ENCODE measurements at places on chromosomes 7 and 10.

DNA sequence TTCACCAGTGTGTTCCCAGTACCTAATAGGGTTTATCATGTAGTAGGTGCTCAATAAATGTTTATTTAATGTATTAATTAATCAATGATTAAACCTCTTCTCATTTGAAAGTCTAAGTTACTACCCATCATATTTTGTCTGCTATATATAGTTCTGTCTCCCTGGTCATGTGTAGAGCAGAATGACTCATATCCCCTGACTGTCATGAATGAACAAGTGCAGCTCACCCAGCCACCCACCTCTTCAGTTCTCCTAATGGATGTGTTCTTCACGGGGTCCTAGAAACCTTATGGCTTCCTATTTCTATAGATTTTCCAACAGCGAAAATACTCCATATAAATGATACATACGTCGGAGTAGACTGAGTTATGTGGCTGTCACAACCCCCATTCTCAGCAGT is 64.5 kb downstream of the HIF1AN start:
- DNase-seq: no peak

DNA sequence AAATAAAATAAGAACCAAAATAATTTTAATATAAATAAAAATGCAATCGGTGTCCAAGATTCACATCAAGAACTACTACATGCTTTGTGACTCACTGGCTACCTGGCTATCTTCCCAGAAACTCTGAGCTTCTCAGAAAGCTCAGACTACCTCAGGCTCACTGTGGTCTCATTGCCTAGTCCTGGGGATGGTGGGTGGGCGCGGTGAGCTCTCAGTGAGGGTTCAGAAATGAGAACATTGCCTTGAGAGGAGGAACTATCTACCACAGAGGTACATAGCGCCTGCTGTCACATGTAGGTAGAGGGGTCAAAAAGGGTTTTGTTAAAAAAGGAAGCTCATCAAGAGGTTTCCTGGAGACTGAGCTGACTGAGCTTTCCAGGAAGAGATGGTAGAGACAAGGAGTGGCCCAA is 108.0 kb downstream of the WDFY4 start:
- DNase-seq: no peak

- DNase-seq: no peak
These were observed 316.3 kb downstream of the FRMD4A start for GRCh38 chr10:14014423-14014822.

DNA sequence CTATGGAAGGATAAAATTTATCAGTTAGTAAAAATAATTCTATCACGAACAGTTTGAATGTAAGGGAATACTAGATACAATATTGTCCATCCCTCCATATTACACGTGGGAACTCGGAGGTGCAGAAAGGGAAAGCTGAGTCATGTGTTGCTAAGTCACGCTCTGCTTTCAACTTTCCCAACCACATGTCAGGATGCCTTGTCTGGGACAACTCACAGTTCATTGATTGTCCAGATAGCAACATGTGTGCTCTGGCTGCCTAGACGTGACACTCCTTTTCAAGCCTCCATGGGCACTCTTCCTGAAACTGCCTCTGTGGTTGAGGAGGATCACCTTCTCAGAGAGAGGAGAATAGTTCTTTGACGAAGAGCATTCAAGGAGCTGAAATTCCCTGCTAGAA is 808.1 kb downstream of the GRID1 start:
- no peak for DNase-seq

- no peak for DNase-seq
These were observed 13.1 kb upstream of the ARPC1A start for GRCh38 chr7:99312316-99313203.

- DNase-seq: no peak
These were observed 191.9 kb upstream of the LYZL2 start for GRCh38 chr10:30821261-30821993.

- DNase-seq: no peak
These were observed 80.1 kb downstream of the SVIL start for GRCh38 chr10:29554660-29555059.

DNA sequence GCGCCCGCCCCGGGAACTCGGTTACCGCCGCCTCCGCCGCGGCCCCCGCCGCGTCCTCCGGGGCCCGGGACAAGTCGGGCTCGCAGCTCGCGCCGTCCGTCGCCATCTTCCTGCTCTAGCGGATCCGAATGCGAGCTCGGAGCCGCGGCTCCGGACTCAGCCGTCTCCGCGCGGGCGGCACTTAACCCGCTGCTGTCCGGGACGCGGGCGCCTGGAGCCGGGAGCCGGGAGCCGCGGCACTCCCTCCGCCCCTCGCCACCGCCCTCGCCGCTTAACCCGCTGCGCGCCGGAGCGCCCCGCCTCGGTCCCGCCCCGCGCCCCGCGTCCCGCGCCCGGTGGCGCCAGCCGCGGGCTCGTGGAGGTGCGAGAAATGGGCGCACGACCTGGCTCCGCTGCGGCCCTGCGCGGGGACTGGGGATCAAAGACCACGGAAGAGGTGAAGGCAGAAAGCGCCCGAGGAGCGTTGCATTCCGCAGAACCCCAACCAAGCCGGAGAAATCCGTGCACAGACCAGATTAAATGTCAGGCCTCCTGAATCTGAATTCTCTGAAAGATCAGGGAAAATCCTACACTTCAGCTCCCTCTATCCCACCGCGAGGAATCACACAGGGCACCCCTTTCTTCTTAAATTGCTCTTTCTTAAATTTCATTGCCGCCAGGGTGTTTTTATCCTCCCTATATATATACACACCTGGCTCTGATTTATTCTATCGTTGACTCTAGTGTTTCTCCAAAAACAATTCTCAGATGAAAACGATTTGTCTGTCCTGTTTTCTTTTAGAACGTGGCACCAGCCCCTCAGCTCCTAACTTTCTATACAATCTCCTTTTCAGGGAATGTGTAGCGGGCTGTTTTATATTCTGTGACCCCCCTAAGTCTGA is at the start of gene CTTNBP2:
Gene CTTNBP2 (minus strand): TSS at position 132 of the 881 bp plus-strand sequence. CDS start 26 bp downstream, at position 106.
- DNase-seq: peak; percentile 2
